Endothelial cell of umbilical vein (primary cell): ENCODE measurements at places on chromosomes 16 and 17. TPM values are rescaled to one million over a fixed set of nuclear protein-coding genes. Genes with fewer than 3 reads are reported as not detected.

DRC7 gene
- polyA plus RNA-seq: 0.13 and 0.77 TPM in 2 replicates

DNA sequence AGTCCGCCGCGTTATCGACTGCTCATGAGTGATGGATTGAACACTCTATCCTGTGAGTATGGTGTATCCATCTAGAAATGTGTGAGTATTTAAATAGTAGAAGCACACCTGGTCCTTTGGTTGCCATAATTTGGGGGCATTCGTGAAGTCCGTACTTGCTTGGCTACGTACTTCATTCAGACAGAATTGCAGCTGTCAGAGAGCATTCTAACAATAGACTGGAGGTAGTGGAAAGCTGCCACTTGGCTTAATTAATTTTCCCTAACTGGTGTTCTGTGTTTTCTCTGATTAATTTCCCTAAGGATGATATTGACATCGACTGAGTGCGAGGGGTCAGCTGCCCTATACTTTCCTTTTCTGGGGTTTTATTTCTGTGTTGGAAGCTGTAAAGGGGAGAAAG, 14.1 kb downstream of the RPA1 start:
- no peak for DNase-seq

KRTAP3-2 gene
- polyA plus RNA-seq: not detected in 2 replicates

- DNase-seq: no peak
These were observed 8.8 kb downstream of the ENGASE start for GRCh38 chr17:79083191-79083971.

GRCh38 chr16:50303605-50304466, 37.5 kb downstream of the ADCY7 start:
- no peak for DNase-seq

DNA sequence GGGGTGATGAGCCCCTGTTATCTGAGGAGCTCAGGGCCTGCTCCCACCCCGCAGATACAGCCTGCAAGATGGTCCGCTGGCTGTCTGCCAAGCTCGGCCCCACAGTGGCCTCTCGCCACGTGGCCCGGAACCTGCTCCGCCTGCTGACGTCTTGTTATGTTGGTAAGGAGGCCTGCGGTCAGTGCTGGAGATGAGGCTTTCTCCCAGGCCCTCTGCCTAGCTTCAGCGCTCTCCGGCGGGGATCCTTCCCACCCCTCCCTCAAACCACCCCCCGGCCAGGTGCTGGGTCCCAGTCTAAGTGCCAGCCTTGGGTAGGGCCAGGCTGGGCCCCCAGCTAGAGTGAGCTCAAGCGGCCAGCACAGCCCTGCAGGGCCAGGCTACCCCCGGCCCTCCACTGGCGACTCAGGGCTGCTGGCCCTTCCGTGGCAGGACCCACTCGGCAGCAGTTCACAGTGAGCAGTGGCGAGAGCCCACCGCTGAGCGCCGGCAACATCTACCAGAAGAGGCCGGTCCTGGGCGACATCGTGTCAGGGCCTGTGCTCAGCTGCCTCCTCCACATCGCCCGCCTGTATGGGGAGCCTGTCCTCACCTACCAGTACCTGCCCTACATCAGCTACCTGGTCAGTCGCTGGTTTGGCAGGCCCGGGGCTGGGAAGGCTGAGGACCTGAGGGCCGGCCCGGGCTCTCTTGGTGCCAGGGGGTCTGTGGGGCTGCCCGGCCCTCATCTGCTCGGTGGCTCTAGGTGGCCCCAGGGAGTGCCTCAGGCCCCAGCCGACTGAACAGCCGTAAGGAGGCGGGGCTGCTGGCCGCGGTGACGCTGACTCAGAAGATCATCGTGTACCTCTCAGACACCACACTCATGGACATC, 6.1 kb downstream of the WDR81 start:
- DNase-seq: no peak

DNA sequence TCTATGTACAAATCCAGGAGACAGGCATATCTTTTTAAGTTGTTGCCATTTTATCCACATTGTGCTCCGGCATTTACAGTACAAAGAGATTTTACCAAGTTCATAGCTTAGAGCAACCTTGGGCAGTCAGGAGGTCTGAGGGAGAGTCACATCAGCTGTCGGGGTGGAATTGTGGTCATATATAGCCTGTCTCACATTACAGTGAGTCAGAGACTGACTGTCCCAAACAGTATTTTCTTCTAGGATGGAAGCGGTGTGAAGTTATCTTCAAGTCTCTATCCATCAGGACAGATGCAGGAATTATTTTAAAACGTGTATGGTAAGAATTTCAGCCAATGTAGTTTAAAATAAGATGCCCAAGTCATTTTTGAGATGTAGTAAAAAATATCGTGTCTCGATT, 53.0 kb downstream of the GPRC5B start:
- DNase-seq: peak; percentile 48

DNA sequence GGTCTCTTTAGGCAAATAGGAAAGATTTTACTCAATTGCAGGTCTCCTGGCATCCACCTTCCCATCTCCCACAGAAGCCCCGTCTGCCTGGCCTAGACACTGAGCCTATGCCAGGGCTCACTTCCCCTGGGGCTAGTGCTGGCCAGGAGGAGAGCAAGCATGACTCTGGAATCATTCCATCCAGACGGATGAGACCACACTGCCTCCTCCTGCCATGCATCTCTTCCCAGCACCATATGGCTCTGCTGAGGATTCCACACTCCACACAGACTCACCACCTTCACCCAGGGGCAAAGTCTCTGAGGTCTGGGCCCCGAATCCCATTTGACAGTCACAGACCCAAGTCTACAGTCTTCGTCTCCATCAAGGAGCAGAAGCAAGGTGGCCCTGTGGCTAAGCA, 346.5 kb downstream of the C16orf95 start:
- no peak for DNase-seq

IL4R gene
- polyA plus RNA-seq: 138 and 146 TPM in 2 replicates

GRCh38 chr16:11101695-11102522, 154.1 kb downstream of the SOCS1 start:
- peak; percentile 91 for DNase-seq

- DNase-seq: no peak
These were observed 79.6 kb upstream of the CDH11 start for GRCh38 chr16:65201511-65201910.

DNA sequence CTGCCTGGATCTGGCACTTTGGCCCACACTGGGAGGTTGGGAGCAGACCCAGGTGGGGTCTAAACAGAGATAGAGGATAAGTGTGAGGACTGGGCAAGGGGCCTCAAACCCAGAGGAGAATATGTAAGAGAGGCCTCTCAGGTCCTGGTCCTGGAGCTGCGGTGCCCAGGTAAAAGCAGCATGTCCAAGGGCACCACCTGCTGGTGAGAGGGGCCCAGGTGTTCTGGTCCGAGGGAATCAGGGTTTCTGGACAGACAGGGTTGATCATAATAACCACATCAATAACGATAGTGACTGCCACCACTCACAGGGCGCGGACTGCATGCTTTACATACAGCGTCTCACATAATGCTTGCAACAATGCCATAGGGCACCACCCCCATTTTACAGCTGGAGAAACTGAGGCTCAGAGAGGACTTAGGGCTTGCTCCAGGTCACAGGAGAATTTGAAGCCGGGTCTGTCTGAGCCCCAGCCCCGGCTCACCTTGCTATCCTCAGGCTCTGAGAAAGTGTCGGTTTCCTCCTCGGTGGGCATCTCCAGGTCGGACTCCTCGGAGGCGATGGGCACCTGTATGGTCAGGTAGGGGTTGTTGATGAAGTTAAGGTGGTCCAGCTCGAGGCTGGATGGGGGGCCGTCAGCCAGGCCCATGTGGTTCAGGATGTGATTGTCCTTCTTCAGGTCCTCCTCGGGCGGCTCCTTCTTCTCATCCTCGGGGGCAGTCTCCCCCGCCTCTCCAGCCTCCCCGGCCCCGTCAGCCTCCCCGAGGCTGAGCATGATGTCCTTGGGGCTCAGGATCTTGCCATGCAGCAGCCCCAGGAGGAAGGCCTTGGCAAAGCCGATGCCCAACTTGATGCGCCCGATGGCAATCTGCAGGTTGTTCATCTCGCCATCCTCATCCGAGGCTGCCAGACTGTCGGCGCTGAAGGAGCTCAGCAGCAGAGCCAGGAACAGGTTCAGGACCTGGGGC, 19.1 kb upstream of the CD79B start:
- no peak for DNase-seq

DNA sequence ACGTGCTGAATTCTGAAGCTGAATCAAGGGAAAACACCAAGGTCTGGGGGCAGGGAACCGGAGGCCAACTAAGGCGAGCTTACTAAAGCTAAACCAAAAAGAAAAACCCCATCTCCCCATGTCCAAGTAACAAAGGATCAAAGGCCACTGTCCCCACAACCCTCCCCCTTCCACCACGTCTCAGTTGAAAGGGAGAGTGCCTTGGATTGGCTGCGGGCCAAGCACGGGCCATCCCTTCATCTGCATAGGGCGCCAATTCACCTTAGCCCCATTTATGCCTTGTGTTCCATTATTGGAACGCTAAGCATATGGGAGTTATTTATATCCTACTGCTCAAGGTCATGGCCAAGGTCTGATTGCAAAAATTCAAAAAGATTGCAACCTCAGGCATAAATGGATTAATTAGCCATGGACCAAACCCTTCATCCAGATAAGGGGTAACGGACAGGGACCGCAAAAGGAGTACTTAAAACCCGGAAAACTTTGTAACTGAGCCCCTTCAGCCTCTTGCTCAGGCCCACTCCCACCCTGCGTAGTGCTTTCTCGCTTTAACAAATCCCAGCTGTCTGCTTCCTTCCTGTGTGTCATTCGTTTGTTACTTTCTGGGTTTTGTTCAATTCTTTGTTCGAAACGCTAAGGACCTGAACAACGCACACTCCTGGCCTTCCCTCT, 740 bp upstream of the ATP6V0D1 start:
- DNase-seq: peak; percentile 60

FBRS gene
- polyA plus RNA-seq: 15.5 and 16.3 TPM in 2 replicates

DNA sequence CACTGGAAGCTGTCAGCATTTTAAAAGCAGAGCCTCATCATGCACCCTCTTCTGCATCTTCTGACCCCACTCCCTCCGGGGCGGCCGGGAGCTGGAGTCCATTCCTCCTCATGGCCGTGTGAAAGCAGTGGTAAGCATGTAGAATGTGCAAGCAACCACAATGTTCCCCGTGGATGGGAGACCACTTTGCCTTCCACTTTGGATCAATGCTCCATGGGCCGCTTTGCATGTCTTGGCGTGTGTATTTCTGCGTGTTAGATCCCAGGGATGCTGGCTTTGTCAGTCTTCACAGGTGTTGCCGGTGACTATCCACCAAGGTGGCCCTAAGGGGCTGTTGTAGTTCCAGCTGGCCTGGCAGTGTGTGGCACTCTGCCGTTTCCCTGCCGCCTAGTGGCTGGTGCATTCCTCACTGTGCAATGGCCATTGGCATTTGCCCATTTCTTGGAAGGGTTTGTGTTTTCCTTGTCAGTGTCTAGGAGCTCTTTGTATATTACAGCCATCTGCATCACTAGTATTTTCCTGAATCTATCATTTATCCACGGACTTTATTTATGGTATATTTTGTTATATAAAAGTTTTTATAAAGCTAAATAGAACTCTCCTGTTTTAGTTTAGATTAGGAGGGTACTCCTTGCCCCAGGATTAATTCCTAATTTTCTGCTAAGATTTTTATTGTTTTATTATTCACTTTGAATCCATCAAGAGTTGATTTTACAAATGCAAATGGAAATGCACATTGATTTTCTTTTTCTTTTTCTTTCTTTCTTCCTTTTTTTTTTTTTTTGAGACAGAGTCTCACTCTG, 5.8 kb upstream of the ALDH3A1 start:
- no peak for DNase-seq

DNA sequence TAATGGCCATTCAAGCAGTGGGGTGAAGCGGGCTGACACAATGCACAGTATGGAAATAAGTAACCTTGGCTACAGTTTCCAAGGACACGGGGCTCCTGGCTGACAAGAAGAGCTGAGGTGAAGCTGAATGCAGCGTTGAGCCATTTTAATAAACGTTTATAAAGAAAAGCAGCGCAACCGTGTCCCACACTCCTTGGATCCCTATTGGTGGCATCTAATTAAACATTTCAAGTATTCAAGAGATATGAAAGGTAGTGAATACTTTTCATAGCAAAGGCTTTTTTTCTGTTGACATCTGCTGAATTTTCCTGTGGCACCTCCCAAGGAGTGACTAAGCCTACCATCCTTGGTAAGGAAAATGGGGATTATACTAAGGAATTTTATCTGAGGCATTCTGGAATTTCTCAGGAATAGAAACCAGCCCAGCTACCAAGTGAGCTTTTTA, 26.5 kb downstream of the DUSP14 start:
- DNase-seq: no peak

TERB1 gene
- polyA plus RNA-seq: not detected in 2 replicates

DNA sequence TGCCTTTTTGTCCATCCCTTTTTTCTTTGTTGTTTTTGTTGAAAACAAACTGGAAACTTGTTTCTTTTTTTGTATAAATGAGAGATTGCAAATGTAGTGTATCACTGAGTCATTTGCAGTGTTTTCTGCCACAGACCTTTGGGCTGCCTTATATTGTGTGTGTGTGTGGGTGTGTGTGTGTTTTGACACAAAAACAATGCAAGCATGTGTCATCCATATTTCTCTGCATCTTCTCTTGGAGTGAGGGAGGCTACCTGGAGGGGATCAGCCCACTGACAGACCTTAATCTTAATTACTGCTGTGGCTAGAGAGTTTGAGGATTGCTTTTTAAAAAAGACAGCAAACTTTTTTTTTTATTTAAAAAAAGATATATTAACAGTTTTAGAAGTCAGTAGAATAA, 4.9 kb downstream of the SOX9 start:
- no peak for DNase-seq

DNA sequence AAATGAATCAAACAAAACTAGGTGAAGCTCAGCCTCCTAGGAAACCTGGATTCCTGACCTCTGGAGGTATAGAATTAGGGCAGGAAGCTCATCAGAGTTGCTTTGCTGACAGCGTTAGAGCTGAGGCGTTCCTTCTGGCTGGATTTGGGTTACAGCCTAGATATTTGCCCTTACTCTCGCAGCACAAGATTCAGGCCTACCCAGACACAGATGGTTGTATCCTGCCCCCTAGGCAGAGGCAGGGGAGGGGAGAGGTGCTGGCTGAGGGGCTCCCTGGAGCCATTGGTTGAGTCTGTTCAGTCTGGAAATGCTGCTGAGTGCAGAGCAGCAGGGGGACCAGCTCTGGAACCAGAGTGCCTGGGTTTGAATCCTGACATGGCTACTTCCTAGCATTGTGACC, 78.4 kb downstream of the MPRIP start:
- no peak for DNase-seq

- no peak for DNase-seq
These were observed 39.3 kb upstream of the MAP2K6 start for GRCh38 chr17:69375229-69375628.

GRCh38 chr17:31279401-31279800, 17.6 kb downstream of the OMG start:
- no peak for DNase-seq
